CD4-positive, alpha-beta T cell treated with Interleukin-21 for 1 hour (primary cell): ENCODE measurements at places on chromosomes 11 and 22.
A peak's percentile ranks its signal among the peaks of the same experiment; 100 is the strongest.

DNA sequence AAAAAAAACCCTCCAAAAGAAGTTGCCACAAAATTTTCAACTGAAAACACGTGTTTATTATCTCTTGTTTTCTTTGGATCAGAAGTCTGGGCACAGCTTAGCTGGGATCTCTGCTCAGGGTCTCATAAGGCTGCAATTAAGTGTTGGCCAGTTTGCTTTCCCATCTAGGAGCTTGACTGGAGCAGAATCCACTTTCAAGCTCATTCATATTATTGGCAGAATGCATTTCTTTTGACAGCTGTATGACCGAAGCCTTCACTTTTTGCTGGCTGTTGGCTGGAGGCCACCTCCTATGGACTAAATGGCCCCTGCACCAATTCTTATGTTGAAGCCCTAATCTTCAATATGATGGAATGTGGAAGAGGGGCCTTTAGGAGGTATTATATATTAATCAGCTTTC is 139.6 kb downstream of the DDX10 start:
- no peak for DNase-seq

GRCh38 chr11:85845124-85845631 is 10.0 kb upstream of the CCDC83 start:
- DNase-seq, result no peak

- DNase-seq, result peak; percentile 40
These were observed 164.4 kb upstream of the ZBED5 start for GRCh38 chr11:11022125-11022730.

DNA sequence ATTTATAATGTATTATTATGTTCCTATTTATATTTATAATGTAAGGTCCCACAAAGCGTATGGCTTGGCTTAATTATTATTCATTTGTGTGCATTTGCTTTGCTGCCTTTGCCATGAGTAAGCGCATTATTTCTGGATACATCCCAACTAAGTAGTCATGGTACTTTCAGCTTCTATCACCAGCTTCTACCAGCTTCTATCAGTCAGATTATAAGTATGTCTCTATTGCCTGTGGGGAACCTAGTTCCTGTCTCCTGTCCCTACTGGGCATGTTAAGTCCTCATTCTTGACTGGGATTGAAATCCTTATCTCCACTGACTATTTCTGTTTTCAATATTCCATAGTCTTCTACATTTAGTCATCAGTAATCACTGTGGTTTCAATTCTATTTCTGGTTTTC is 33.5 kb upstream of the OR10W1 start:
- DNase-seq, result no peak

- DNase-seq, result no peak
These were observed 12.8 kb downstream of the BCL9L start for GRCh38 chr11:118912742-118913410.
